Breast epithelium (tissue), 4 donors: ENCODE measurements at places on chromosomes 1 and 21. TPM values are rescaled to one million over a fixed set of nuclear protein-coding genes. Genes with fewer than 3 reads are reported as not detected.
A peak's percentile ranks its signal among the peaks of the same experiment; 100 is the strongest.

- DNase-seq, result no peak
- H3K27me3 ChIP-seq, result no peaks in the 10 kb centered on the region
- no peaks in the 10 kb centered on the region for H3K4me1 ChIP-seq
- H3K27ac ChIP-seq, result no peak overlapping the region
Measured at GRCh38 chr1:10252508-10252907, 42.1 kb downstream of the KIF1B start.

GUCA2B gene
- total RNA-seq, result not detected

- no peak for DNase-seq
- no peak overlapping the region for H3K4me3 ChIP-seq
- no peaks in the 10 kb centered on the region for H3K36me3 ChIP-seq
- no peaks in the 10 kb centered on the region for H3K27me3 ChIP-seq
Measured at GRCh38 chr1:56397811-56398231, 181.5 kb downstream of the PLPP3 start.

WDR26 gene
- total RNA-seq, result 88.5 TPM

DNA sequence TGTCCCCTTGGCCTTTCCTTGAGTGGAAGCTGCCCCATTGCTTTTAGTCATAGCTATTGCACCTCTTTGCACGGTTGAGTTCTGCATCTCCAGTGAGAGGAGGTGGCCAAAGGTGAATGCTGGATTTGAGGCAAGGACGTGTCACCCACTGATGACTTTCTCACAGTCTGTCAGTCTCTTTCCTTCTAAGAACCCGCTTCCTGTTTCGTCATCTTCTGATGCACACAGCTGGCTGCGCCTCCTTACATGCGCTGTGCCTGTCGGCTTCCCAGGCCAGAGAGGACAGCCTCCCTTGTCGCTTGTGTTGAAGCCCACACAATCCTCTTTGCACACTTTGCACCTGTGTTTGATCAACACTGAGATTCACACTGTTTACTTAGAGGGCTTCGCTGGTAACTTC lies 41.8 kb upstream of the PWP2 start:
- H3K27me3 ChIP-seq, result no peaks in the 10 kb centered on the region
- no peak for DNase-seq
- H3K27ac ChIP-seq, result no peak overlapping the region
- no peaks in the 10 kb centered on the region for H3K4me1 ChIP-seq
- H3K36me3 ChIP-seq, result no peaks in the 10 kb centered on the region

GRCh38 chr1:221961532-221962292 lies 219.8 kb upstream of the DUSP10 start:
- H3K4me3 ChIP-seq, result no peak overlapping the region
- H3K36me3 ChIP-seq, result no peaks in the 10 kb centered on the region
- no peaks in the 10 kb centered on the region for H3K4me1 ChIP-seq
- no peaks in the 10 kb centered on the region for H3K27me3 ChIP-seq
- H3K27ac ChIP-seq, result no peak overlapping the region

DNA sequence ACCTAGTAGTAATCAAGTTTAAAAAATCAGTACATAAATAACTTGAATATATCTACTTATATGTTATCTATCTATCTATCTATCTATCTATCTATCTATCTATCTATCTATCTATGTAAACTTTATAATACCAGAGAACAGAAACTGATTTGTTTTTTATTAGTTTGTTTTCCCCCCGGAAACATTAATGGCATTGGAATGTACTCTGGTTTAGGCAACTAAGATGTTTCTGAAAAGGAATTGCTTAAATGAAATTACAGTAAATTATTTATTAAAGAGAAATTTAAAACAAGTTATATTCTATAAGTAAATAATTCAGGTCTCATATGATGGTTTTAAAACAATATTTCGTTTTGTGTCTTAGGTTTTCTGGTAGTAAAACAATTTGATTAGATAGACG lies 681.0 kb upstream of the ADAMTS5 start:
- no peaks in the 10 kb centered on the region for H3K36me3 ChIP-seq
- DNase-seq, result no peak
- no peaks in the 10 kb centered on the region for H3K27me3 ChIP-seq
- H3K4me3 ChIP-seq, result no peak overlapping the region
- no peaks in the 10 kb centered on the region for H3K4me1 ChIP-seq

GRCh38 chr1:158101927-158102326 lies 78.8 kb upstream of the CD1D start:
- no peak overlapping the region for H3K4me3 ChIP-seq
- no peaks in the 10 kb centered on the region for H3K36me3 ChIP-seq
- H3K27me3 ChIP-seq, result no peaks in the 10 kb centered on the region
- no peak overlapping the region for H3K27ac ChIP-seq
- DNase-seq, result no peak

SPRR2B gene
- total RNA-seq, result not detected

DNA sequence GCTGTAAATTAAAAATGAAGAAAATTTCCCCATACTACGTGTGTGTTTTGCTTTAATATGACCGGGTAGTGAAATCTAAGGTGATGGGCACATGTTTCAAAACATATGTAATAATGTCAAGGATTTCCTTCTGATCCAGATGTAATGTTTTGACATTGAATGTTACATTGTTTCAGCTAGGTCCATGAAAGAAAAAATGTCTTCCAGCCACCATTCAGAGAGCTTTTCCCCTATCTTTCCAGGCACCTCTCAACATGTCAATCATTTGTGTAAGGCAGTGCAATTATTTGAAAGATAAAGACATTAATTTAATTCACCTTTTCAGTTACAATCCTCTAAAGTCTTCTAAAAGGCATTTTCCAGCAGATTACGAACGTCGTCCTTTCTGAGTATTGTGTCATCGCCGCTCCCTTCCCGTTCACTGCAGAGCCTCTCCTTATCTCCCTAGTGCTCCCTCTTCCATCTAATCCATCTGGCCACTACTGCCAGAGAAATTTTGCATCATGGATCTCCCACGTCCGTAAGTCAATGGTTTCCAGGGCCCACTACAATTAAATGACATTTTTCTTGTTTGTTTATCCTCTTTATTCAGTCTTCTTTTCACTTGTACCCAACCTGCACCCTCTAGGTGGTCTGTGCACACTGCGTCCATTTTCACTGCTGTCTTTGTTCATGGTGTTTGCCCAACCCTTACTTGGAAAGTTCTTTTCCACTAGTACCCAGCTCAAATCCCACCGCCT lies 1.3 kb upstream of the VAMP3 start:
- H3K4me3 ChIP-seq, result no peak overlapping the region
- no peaks in the 10 kb centered on the region for H3K27me3 ChIP-seq
- H3K27ac ChIP-seq, result no peak overlapping the region
- H3K4me1 ChIP-seq, result peaks cover 15% of the 10 kb centered on the region
- no peak for DNase-seq
- H3K36me3 ChIP-seq, result peaks cover 2% of the 10 kb centered on the region

HSPA6 gene
- 1.3 TPM for total RNA-seq

DNA sequence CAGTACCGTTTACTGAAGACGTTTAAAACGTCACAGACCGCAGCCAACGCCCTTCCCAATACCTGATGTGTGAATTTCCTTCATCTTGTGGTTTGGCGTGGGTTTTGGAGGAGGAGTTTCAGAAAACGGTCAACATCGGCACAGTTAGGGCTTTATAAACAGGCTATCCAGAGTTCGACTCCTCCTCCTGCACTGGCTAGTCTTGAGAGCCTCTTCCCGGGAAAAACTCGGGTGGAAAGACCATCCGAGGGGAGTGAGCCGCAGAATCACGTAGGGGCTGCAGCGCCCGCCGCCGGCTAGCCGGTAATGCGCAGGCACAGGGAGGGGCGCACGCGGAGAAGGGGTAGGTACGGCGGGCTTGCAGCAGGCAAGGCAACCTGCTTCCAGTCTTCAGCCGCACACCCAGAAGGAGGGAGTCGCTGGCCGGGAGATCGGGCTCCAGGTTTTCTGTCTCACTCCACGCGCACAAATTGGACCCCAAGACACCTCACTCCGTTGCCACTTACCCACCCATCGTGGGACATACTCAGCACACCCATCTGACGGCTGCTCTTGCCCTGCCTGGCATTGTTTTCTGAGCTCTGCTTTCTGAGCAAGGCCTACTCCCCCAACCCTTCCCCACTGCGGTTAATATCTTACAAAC lies 25.4 kb downstream of the SLC19A2 start:
- H3K36me3 ChIP-seq, result peaks cover 3% of the 10 kb centered on the region
- DNase-seq, result no peak
- no peaks in the 10 kb centered on the region for H3K27me3 ChIP-seq

DNA sequence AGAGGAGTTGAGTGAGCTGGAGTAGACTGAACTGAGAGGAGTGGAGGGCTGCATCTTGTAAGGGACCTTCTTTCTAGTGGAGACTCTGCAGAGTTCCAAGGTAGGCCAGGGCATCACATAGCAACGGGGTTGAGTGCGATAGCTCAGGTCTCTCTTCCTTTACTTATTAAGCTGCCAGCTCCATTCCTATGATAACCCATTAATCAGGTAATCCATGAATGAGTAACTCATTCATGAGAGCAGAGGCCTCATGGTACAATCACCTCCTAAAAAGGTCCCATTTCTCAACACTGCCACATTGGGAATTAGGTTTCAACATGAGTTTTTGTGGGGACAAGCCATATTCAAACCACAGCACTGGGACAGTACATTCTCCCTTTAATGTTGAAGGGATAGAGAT lies 21.3 kb downstream of the VN1R5 start:
- H3K4me1 ChIP-seq, result no peaks in the 10 kb centered on the region
- H3K36me3 ChIP-seq, result no peaks in the 10 kb centered on the region
- H3K27me3 ChIP-seq, result no peaks in the 10 kb centered on the region
- H3K4me3 ChIP-seq, result no peak overlapping the region

HES3 gene
- total RNA-seq, result not detected

DNA sequence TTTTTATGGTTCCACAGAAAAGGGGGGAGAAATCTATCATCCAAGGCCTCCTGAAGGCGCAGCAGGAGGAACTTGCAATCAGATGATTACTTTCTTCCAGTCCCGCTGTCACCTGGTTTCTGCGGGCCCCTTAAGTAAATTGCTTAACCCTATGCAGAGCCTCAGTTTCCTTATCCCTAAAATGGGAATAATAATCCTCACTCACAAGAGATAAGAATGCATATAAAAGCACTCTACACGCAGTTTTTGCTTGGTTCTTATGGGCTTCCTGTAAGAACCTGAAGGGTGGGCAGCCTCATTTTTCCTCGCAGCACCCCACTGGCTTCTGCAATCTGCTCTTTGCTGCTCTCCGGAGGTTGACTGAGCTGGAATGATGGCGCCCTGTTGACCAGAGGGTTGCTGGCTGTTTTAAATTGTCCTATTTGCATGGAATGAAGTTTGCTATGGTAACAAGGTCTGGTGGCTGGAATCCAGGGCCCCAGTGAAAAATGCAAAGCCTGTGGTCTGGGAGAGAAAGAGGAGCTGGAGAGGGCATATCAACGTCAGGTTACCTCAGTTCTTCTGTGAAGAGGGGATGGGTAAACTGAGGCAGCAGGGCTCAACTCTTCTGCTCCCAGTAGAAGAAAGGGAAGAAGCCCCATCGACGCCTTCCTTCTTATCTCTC lies 1.0 kb upstream of the KAZN start:
- H3K36me3 ChIP-seq, result no peaks in the 10 kb centered on the region
- no peak for DNase-seq
- H3K4me1 ChIP-seq, result no peaks in the 10 kb centered on the region
- no peak overlapping the region for H3K27ac ChIP-seq
- H3K27me3 ChIP-seq, result peaks cover 9% of the 10 kb centered on the region
- H3K4me3 ChIP-seq, result peak overlapping the region; percentile 66

DNA sequence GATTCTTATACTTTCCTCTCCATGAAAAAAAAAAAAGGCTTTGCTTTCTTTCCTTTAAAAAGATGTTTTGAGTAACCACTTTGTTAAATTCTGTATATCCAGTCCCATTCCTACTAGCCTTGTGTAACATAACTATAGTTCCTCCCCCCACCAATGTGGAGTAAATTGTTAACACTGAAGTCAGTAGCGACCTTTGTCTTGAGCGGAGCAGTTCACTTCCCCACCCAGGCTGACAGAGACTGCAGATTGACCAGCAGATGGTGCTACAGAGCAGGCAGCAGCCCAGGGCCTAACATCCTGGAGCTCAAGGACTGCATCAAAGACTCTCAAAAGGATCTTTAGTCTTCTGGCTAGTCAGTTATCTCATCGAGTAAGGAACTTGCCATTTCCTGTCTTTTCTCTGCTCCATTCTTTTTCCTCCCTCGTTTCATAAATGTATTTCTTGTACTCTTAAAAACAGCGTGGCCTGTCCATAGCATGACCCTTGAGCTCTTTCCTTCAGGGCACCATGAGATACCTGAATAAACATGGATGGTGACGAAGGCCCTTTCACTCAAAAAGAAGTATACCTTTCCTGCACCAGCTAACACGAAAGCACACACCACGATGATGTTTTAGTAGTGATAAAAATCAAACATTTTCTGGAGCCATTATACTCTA lies 503.5 kb upstream of the PKN2 start:
- H3K4me1 ChIP-seq, result no peaks in the 10 kb centered on the region
- no peaks in the 10 kb centered on the region for H3K27me3 ChIP-seq
- peak; percentile 54 for DNase-seq
- H3K27ac ChIP-seq, result no peak overlapping the region
- no peak overlapping the region for H3K4me3 ChIP-seq
- H3K36me3 ChIP-seq, result no peaks in the 10 kb centered on the region

SLC1A7 gene
- not detected for total RNA-seq

GRCh38 chr1:187891993-187892682 lies 1063.4 kb downstream of the PLA2G4A start:
- no peaks in the 10 kb centered on the region for H3K36me3 ChIP-seq
- DNase-seq, result no peak
- no peaks in the 10 kb centered on the region for H3K27me3 ChIP-seq
- H3K4me3 ChIP-seq, result no peak overlapping the region
- H3K27ac ChIP-seq, result no peak overlapping the region
